ENCODE measurements at places on chromosomes 5 and 9.

DNA sequence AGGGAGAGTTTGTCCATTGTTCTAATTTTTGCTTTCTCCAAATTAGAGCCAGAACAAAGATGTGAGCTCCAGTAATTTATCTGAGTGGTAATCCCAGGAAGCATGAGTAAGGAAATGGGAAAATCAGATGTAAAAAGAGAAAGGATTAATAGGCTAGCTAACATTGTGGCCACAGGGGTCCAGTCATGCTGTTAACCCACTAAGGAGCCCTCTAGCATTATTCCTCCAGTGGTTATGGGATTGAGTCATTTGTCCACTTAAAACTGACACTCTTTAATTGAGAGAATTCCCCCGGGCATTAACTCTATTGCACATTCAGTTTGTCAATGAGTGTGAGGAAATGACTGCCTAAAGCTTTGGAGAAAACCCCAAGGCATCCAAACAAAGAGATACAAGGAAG is 700.3 kb upstream of the TYRP1 start:
- DNase-seq = no peak

- no peak for DNase-seq
Observed at GRCh38 chr5:124737651-124738050, 8.8 kb downstream of the ZNF608 start.

- DNase-seq = no peak
Observed at GRCh38 chr5:22757776-22758175, 95.4 kb downstream of the CDH12 start.

- DNase-seq = no peak
Observed at GRCh38 chr9:125176636-125177035, 13.0 kb downstream of the PPP6C start.

DNA sequence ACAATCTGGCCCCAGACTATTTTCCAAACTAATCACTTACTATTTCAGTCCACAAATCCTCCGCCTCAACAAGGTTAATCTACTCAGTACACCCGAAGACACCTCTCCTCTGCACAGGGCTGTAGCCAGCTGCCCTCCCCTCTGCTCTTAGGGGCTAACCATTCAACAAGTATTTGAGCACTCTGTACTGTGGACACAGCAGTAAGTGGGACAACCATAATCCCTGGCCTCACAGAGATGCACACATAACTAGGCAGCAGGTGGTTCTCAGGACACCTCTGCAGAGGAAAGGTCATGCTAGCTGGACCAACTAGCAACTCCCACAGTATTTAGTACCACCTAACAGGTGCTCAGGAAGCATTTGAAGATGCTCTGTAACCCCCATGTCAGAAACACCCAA is 5.5 kb downstream of the CAMSAP1 start:
- DNase-seq = no peak

GRCh38 chr9:113278840-113279239 is 3.4 kb downstream of the PRPF4 start:
- no peak for DNase-seq

GRCh38 chr5:177367981-177368868 is 10.5 kb downstream of the RGS14 start:
- DNase-seq = no peak

Measured in T-helper 1 cell (primary cell).